CD8-positive, alpha-beta memory T cell (primary cell): ENCODE measurements at places on chromosomes 6 and 20.

GRCh38 chr20:50292591-50293283, 102.1 kb downstream of the CEBPB start:
- no peak for DNase-seq

DNA sequence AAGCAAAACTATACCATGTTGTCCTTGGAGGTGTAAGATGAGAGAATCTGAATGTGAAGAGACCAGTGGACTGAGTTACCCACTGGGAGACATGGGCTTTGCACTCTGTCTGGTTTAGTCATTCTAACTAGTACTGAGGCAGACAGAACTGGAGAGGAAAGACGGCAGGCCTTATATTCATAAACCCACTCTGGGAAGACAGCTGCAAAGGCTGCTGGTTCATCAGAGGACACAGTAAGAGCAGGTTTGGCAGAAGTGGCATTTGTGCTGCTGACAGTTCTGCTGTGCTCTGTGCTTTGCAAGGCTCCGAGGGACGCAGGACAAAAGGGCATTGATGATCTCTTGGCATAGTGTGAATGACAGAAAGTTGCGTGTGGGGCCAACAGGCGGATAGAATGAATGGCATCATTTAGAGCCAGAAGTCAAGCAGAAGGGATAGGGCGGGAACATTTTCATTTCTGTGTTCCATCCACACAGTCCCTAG, 142.3 kb upstream of the TENT5A start:
- DNase-seq: no peak

GRCh38 chr6:17418281-17419188, 25.1 kb downstream of the CAP2 start:
- DNase-seq: no peak

DNA sequence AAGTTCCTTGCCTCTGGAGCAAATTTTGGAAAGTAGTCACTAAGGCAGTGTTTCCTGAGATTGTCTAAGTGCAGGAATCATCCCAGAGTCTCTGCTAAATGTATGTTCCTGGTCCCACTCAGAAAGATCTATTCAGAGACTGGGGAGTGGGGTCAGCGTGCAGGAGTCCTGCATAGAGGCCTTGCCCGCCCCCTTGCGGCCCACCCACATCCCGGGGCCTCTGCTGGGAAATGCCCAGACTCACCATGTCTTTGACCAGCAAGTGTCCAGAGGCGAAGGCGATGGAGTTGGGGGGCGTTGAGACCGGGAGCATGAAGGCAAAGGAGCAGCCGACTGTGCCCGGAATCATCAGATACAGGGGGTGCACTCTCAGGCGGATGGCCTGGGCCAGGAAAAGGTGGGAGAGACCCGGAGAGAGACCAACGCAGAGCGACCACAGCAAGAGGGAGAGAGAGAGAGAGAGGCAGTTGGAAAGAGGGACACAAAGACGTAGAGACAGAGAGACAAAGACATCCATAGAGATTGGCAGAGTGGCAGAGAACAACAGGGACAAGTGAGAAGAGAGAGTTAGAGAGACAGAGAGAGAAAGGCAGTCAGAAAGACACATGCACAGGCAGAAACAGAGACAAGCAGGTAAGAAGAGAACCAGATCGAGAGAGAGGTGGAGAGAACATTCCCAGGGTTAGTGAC, 12.9 kb upstream of the OCSTAMP start:
- no peak for DNase-seq

- DNase-seq: no peak
Observed at GRCh38 chr20:1539816-1540419, 17.6 kb downstream of the SIRPD start.

DNA sequence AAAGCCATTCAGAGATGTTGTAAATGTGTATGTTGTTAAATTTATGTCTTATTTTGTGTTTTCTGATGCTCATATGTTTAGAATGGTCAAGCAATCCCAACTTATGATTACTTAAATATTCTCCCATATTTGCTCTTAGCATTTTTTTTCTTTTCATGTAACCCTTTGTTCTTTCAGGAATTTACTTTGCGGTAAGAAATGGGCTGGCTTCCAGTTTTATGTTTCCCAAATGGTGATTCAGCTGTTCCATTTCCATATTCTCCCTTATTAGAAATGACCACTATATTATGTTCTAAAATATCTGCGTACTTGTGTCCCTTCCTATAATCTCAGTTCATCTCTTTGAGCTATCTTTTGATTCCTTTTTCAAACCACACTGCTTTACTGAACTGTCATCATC, 113.7 kb downstream of the CDH26 start:
- no peak for DNase-seq

DNA sequence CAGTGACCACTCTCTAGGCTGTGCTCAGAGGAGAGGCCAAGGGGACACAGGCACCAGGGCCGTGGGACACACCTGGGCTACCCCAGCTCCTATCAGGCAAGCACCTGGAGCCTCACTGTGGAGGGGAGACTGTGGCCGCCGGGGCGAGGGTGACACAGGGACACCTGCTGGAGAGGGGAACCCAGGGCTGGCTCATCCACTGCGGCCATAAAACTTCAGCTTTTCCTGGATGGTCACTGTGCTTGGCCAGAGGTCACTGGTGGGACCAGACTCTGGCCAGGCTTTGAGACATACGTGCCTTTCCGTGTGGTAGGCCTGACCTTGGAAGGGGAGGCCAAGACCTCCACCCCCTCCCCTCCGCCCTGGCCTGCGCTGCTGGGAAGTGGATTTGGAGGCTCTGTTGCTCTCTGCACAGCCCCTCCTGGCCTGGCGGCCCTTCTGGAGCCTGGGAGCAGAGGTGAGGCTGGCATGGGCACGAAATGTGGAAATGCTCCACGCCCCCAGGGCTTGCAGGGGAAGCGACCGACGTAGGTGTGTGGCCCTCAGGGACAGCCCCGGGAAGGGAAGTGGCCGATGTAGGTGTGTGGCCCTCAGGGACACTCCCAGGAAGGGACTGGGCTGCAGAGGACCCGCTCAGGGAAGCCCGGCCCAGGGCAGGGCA, 42.9 kb upstream of the BHLHE23 start:
- no peak for DNase-seq
